ENCODE measurements at places on chromosomes 2 and 18. TPM values are rescaled to one million over a fixed set of nuclear protein-coding genes. Genes with fewer than 3 reads are reported as not detected.

DNER gene
- 0.42 TPM for total RNA-seq

RMDN2 gene
- total RNA-seq = 6.1 TPM

GRCh38 chr2:120750488-120751210 is 15.0 kb downstream of the GLI2 start:
- DNase-seq = peak; percentile 9

DNA sequence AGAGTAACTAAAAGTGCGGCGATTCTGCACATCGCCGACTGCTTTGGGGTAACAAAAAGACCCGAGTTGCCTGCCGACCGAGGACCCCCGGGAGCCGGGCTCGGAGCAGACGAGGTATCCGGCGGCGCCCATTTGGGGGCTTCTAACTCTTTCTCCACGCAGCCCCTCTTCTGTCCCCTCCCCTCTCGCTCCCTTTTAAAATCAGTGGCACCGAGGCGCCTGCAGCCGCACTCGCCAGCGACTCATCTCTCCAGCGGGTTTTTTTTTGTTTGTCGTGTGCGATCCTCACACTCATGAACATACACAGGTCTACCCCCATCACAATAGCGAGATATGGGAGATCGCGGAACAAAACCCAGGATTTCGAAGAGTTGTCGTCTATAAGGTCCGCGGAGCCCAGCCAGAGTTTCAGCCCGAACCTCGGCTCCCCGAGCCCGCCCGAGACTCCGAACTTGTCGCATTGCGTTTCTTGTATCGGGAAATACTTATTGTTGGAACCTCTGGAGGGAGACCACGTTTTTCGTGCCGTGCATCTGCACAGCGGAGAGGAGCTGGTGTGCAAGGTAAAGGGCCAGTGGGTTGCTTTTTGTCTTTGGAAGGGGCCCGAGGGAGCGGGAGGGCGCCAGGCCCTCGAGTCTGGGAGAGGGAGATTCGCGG is 1.4 kb downstream of the TRIB2 start:
- peak; percentile 47 for DNase-seq

DNA sequence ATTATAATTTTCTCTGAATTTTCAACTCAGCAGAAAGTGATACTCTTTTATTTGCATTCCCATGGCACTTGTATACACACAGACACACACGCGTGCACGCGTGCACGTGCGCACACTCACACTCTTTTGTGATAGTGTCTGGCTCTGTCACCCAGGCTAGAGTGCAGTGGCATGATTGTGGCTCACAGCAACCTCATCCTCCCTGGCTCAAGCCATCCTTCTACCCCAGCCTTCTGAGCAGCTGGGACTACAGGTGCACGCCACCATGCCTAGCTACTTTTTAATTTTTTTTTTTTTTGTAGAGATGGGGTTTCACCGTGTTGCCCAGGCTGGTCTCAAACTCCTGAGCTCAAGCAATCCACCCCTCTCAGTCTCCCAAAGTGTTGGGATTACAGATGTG is 123.2 kb downstream of the MC4R start:
- no peak for DNase-seq

- DNase-seq = no peak
Measured at GRCh38 chr18:79554945-79555645, 124.5 kb upstream of the CTDP1 start.

FNDC4 gene
- total RNA-seq = 16.5 TPM

GRCh38 chr2:120167272-120167671 is 55.9 kb downstream of the TMEM185B start:
- DNase-seq = no peak

GRCh38 chr2:105604938-105605337 is 139.8 kb upstream of the NCK2 start:
- DNase-seq = no peak
